ENCODE measurements at places on chromosomes 6 and 20.

DNA sequence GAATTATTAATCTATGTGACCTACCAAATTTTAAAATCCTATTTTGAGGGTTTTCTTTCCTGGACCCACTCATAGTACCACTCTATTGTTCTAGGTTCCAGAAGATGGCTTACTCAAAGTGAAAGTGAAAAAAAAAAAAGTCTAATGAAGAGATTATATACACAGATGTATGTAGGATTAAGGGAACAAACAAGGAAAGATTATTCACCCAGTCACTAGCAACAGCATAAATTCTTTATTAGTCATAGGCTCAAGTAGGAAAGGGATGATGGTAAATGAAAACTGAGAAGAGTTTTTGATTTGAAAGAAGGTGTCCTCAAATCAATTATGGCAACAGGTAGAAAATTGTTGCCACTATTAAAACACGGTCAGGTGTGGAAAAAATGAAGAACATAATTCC is 923.7 kb downstream of the TBC1D32 start:
- no peak for DNase-seq

GRCh38 chr6:90126181-90126580 is 170.5 kb downstream of the BACH2 start:
- no peak for DNase-seq

DNA sequence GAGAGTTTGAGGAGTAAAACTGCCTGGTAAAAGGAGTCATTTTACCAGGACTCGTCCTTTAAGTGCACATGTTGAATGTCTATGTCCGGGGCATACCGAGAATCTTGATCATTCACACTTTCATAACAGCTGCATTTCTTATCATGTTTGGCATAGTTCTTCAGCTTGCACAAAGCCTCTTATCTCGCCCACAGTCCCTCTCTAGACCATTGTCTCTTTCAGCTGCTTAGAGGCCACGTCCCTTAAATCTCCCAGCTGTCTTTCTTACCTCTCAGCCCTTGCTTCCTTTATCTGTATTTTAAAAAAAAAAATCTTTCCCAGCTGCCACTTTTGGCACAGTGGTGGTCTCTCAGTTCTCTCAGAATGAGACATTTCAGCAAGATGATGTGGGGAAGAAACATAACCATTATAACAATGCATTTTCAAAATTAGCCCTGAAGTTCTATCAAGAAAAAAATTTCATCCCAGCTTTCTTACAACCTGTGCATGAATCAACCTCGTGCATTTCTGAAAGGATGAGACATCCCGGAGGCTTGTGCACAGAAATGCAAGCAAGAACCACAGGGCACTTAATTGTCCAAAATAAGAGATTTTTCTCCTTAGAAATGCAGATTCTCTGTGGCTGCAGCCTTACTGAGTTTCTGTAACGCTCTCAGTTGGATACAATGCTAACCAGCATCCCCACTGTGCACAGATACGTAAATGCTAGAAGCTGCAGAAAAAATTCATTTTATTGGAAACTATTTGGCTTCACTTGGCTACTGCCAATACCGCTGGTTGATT is 24.2 kb downstream of the RBM24 start:
- DNase-seq: no peak

DNA sequence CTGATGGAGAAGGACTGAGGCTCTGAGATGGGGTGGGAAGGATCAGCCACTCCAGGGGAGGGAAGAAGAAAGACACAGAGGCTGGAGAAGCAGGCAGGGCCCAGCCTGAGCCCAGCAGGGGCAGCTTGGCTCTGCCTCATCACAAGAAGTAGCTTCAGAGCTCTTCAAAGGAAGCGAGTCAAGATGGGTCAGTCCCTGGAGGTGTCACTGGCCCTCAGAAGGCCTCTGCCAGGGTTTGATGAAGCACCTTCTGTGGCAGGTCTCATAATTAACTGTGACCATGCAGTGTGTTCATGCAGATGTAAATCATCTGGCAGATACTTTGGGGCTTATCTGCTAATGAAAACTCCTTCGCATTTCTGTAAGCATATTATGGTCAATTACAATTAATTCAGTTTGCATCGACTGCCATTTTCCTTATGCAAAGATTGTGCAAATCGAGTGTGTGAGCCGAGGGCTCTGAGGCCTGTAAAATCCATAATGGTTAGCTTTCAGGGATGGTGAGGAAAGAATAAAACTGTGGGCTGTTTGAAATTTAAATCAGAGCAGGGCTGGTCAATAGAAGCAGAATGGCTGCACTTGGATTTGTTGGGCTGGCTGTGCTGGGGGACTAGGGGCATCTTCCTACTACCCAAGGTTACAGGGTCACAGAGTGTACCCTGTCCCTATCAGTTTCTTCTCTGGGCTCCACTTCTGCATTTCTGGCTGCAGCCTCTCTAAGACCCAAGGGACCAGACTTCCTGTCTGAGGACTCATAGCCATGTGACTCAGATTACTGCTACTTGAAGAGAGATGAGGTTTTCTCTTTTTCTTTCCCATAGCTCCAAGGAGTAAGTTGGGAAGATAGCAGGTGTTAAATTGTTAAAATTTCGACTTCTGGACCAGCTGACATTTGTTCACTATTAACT is 376.6 kb downstream of the DHX35 start:
- no peak for DNase-seq

DNA sequence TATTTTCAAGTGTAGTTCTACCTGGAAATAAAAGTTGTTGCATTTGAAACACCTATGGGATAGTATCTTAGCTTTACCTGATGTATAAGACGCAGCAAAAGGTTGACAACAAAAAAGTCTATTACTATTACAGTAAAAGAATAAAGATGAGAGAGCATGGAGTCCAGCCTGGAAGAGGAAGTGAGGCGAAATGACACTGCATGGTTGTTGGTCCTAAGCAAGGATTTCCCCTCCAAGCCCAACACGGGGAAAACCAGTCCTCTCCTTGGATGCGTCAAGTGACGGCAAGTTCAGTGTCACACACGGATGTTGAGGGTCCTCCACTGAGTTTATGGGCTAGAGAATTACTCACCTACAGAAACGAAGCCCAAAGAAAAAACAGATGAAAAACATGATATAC is 51.7 kb downstream of the COL11A2 start:
- DNase-seq: no peak

DNA sequence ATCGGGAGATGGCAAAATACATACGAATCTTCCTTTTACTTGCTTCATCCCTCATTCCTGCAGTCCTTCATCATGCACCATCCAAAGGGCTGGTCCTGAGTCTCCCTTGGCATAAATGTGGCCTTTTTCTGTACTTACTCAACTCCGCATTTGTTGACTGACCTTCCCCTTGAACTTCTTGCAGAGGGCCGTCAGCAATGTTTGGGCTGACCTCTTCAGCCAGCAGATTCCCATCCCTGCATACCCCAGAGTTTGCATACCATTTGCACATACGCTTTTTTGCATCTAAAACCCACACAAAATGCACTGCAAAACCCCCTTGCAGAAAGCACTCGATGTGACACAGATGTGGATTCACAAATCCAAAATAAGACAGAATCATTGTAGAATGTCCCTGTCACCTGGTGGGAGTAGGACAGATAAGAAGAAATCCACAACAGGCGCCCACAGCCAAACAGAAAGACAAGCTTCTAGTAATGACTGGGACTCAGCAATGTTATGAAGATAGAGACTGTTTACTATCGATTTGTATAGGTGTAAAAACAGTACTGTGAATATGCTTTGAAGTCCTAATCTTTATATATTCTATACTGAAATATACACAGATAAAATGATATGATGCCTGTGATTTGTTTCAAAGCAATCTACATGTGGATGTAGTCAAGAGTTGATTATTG is 45.8 kb downstream of the TBC1D7 start:
- no peak for DNase-seq

GRCh38 chr6:106103728-106104109 is 17.6 kb downstream of the PRDM1 start:
- no peak for DNase-seq

DNA sequence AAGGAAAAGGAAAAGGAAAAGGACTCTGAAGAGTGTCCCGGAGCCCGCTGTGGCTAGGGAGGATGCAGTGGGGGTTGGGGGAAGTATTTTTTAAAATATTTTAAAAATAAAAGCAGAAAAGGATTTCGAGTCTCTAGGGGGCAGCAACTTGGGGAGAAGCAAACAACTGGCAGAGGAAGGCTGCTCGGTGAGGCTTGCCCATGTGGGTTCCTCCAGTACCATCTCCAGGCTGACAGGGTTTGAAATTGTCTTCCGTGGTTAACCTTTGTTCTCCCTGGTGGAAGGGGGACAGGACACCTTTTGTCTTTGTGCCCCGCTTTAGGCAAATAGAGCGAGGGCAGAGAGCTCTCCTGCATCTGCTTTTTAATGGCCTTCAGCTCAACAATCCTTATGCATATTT is 60.4 kb upstream of the SNX9 start:
- DNase-seq: no peak

DNA sequence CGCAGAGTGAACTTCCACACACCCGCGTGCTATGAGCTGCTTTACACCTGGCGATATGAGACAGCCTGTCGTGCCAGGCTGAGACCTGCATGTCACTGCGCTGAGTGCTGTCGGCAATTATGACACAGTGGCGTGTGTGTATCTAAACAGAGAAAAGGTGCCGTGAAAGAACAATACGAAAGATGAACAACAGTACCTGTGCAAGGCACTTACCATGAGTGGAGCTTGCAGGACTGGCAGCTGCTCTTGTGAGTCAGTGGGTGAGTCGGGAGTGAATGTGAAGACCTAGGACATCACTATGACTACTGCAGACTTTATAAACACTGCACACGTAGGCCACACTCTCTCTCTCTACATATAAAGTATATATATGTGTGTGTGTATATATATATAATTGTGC is 68.5 kb upstream of the DUSP22 start:
- DNase-seq: no peak

DNA sequence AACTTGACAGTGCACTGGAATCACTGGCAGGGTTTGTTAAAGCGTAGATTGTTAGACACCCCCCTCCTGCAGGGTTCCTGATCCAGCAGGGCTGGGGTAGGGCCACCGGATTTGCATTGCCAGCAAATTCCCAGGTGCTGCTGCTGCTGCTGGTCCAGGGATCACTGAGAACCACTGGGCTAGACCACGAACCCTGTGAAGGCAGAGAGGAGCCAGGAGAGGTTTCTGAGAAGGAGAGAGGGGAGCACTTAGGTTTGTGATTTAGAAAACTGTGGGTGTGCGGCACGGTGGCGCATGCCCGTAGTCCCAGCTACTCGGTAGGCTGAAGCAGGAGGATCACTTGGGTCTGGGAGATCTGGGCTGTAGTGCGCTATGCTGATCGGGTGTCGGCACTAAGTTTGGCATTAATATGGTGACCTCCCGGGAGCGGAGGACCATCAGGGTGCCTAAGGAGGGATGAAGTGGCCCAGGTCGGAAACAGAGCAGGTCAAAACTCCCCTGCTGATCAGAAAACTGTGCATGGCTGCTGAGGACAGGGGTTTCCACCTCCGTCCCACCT is 53.6 kb upstream of the FAM83D start:
- DNase-seq: no peak

DNA sequence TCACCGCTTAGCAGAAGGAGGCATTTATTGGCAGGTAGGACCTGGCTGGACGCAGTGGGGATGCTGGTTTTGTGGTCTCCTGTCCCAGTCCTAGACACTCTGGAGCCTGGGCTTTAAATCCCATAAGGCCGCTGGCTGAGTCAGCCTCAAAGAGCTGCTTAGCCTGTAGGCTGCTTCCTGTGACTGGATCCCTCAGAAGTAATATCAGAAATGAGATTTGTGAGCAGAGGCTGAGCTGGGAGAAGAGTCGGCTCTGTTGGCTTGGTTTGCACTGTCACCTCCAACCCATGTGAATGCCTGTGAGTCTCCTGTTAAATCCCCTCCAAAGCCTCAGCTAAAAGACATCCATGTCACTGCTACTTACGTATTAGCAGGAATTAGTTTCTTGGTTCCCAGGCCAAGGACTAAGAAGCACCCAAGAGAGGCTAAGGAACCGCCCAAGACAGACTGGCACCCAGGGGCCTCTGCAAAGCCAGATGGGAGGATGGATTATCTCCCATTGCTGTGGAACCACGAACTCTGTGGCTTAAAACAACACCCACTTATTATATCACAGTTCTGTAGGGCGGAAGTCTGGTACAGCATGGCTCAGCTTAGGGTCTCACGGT is 289.4 kb downstream of the CDC5L start:
- DNase-seq: no peak

GRCh38 chr6:122710908-122711635 is 68.4 kb upstream of the FABP7 start:
- DNase-seq: no peak

- no peak for DNase-seq
Measured at GRCh38 chr6:66896415-66896814, 1189.4 kb upstream of the EYS start.

DNA sequence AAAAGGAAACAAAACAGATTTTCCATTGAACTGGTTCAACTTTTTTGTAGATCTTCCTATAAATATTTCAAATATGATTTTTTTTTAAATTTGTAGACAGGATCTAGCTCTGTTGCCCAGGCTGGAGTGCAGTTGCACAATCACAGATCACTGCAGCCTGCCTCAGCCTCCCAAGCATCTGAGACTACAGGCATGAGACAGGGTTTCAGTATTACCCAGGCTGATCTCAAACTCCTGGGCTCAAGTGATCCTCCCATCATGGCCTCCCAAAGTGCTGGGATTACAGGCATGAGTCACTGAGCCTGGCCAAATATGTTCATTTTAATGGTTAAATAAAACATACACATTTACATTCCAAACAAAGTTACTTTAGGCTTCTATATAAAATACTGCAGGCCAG is 33.6 kb downstream of the SAMHD1 start:
- no peak for DNase-seq

GRCh38 chr6:31143148-31143547 is 4.3 kb upstream of the PSORS1C2 start:
- no peak for DNase-seq

GRCh38 chr6:13528232-13528631 is 40.8 kb upstream of the GFOD1 start:
- no peak for DNase-seq

- peak; percentile 76 for DNase-seq
Measured at GRCh38 chr6:20058912-20059311, 153.4 kb downstream of the MBOAT1 start.

DNA sequence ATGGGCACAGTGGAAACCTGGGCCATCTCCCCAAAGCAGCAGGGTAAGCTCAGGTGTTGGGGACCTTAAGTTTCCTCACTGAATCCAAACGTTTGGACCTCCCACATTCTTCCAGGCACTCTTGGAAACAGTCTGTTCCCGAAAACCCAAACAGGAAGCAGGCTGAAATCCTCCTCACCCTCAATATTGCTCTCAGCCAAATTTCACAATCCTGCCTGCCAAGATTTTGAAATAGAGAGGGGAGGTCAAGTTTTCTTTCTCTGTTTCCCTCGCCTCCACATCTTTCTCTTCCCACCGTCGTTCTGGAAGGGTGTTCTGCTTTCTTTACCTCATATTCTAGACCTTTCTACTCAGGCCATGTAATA is 392.0 kb upstream of the SASH1 start:
- DNase-seq: no peak

- DNase-seq: no peak
Measured at GRCh38 chr6:1127129-1127528, 184.8 kb upstream of the FOXQ1 start.

DNA sequence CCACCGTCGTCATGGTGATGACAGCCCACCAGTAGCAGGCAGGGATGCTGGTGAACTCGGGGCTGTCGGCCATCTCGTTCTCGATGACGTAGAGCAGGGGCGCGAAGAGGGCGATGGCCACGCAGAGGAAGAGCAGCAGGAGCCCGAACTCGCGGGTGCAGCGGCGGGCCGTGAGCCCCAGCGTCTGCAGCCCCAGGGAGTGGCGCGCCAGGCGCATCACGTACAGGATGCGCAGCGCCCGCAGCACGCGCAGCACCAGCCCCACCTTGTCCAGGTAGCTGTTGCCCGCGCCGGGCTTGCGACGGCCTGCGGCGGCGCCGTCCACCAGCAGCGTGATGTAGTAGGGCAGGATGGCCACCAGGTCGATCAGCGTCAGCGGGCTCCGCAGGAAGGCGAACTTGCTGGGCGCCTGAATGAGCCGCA is 18.6 kb downstream of the KCNG1 start:
- no peak for DNase-seq

Measured in HL-60 (cell line).